A549 treated with DMSO at 1 μM for 4 hours (cell line): ENCODE measurements at places on chromosomes 11 and 22. TPM values are rescaled to one million over a fixed set of nuclear protein-coding genes. Genes with fewer than 3 reads are reported as not detected.

ZNF214 gene
- total RNA-seq = 0.53 to 1.9 TPM (median 0.95 TPM) in 5 replicates

APOA4 gene
- not detected in 5 replicates for total RNA-seq

MS4A3 gene
- total RNA-seq = not detected in 5 replicates

SLC22A8 gene
- total RNA-seq = not detected in 5 replicates

CXCR5 gene
- 0.07 to 0.24 TPM (median 0.20 TPM) in 5 replicates for total RNA-seq

GTSE1 gene
- 23.7 to 36.6 TPM (median 35.3 TPM) in 5 replicates for total RNA-seq

SLC16A8 gene
- total RNA-seq = not detected in 5 replicates

OR2D3 gene
- total RNA-seq = not detected in 5 replicates

ADORA2A gene
- total RNA-seq = 0.83 to 1.3 TPM (median 0.98 TPM) in 5 replicates

IL10RA gene
- total RNA-seq = 0.07 to 0.34 TPM (median 0.18 TPM) in 4 of 5 replicates, not detected in the other

MS4A14 gene
- not detected in 5 replicates for total RNA-seq

NTM gene
- total RNA-seq = not detected in 5 replicates

CSKMT gene
- total RNA-seq = 12.2 to 16.7 TPM (median 15.5 TPM) in 5 replicates

ARHGEF17 gene
- total RNA-seq = 11.0 to 14.3 TPM (median 12.7 TPM) in 5 replicates

SLC6A5 gene
- not detected in 5 replicates for total RNA-seq

KDM4F gene
- total RNA-seq = not detected in 5 replicates

CHRM1 gene
- total RNA-seq = 0.03 to 0.11 TPM (median 0.04 TPM) in 3 of 5 replicates, not detected in the others

SCUBE2 gene
- 0.21 to 0.52 TPM (median 0.44 TPM) in 5 replicates for total RNA-seq

TEX54 gene
- total RNA-seq = not detected in 5 replicates

OR8D1 gene
- not detected in 5 replicates for total RNA-seq

HTR3A gene
- total RNA-seq = not detected in 5 replicates

DPP3 gene
- total RNA-seq = 54.9 to 77.2 TPM (median 56.6 TPM) in 5 replicates

CARNS1 gene
- 0.14 to 0.53 TPM (median 0.18 TPM) in 5 replicates for total RNA-seq

CDHR5 gene
- total RNA-seq = 0.02 to 0.05 TPM in 2 of 5 replicates, not detected in the others

TUB gene
- 6.9 to 9.0 TPM (median 8.9 TPM) in 5 replicates for total RNA-seq

LUZP2 gene
- not detected in 5 replicates for total RNA-seq

MED17 gene
- 19.4 to 23.9 TPM (median 22.5 TPM) in 5 replicates for total RNA-seq
